ENCODE measurements at places on chromosomes 2 and 18.

DNA sequence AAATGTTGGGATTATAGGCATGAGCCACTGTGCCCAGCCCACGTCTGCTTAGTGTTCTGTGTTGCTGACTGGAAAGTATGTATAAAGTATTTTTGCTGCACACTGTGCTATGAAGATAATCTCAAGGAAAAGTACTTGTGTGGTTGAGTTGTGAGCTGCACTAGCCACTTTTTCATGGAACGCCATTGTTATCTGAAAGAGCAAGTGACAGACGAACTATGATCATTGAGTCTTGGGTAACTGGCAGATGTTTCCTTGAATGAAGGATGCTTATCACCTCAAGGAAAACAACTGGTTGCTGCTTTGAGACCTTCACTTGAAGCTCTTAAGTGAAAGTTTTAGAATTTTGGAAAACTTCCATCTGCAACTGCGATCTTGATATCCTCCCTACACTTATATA, 82.2 kb upstream of the KCTD1 start:
- DNase-seq = no peak

- no peak for DNase-seq
These were observed 273.0 kb upstream of the ID2 start for GRCh38 chr2:8408560-8409460.

DNA sequence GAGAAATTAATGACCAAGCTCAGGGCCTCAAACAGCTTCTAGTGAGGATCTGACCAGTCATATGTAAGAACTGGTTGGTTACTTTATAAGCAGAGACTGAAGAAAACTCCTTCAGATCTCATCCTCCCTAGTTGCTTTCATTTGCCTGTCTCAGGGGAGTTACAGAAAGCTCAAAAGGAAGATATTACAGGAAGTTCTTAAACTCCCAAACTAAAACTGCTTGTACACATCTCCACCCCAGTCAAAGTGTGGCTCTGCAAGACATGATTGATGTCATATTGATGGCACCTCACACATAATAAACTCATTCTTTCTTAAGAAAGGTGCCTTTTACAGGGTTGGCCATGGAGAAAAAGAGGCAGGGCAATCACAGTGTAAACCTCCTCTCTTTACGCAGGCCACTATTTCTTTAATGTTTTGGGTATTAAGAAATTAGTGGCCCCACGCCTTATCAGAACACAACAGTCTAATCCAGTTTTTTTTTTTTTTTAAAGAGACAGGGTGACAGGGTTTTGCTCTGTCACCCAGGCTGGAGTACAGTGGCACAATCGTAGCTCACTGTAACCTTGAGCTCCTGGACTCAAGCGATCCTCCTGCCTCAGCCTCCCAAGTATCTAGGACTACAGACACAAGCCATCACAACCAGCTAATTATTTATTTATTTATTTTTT, 62.6 kb upstream of the STK17B start:
- no peak for DNase-seq

DNA sequence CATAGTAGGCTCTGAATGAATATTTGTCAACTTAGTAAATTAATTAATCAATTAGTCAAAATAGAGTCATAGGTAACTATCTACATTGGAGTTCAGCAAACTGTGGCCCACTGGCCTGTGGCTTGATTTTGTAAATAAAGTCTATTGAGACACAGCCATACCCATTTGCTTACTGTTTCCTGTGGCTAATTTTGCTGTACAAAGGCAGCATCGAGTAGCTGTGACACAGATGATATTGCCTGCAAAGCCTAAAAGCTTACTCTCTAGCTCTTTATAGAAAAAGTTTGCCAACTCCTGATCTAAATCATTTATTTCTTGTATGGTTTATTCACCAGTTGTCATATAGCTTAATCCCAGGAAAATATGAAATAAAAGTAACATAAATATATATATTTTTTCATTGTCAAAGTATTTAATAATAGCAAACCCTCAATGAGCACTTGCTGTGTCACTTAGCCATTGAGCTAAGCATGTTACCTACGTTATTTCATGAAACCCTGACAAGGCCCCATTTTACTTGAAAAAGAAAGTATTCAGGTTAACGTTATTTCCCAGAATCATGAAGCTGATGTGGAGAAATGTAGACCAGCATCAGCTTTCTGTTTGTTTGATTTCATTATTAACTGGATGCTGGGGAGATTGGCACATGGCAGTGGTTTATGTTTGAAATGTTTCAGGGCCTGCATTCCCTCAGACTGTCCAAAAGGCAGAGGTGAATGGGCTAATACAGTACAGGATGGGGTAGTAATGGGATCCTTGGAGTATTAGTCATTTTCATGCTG, 69.6 kb downstream of the ICOS start:
- DNase-seq = no peak

DNA sequence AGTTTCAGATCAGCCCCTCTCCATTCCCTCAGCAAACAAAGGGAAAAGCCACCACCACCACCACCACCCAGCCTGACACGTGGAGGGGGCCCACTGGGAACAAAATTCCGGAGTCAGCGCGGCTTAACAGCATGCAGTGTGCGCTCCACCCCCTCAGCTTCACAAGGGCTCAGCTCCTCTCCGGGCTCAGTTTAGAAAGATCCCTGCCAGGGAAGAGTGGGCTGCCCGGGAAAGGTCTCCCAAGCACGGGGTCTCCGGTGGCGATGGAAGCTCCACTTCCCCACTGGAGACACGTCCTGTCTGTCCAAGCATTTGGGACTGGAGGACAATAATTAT, 55.7 kb downstream of the SNORC start:
- DNase-seq = no peak

DNA sequence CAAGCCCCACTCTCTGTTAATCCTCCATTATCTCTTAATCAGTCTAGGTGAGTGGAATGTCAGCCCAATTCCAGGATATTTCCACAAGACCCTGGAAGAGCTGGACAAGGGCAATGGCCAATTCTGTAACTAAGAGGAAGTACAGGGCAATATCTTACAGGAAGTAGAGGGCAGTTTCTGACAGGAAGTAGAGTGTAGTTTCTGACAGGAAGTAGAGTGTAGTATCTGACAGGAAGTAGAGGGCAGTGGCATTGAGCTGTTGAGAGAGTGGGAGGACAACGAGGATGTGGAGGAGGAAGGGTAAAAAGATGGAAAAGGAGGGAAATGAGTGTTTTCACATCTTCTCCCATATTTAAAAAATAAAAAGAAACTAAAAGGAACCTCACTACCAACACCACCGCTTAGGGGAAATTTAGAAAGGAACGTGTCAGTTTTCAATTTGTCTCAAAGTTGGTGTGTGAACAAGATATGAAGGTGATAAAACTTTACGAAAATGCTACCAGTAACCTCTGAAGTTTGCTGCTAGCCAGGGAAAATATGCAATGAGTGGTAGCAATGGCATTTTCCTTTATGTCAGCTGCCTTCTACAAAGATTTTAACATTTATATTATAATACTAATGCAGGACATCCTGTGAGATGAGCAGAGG, 430.9 kb upstream of the HNRNPA3 start:
- DNase-seq = no peak

DNA sequence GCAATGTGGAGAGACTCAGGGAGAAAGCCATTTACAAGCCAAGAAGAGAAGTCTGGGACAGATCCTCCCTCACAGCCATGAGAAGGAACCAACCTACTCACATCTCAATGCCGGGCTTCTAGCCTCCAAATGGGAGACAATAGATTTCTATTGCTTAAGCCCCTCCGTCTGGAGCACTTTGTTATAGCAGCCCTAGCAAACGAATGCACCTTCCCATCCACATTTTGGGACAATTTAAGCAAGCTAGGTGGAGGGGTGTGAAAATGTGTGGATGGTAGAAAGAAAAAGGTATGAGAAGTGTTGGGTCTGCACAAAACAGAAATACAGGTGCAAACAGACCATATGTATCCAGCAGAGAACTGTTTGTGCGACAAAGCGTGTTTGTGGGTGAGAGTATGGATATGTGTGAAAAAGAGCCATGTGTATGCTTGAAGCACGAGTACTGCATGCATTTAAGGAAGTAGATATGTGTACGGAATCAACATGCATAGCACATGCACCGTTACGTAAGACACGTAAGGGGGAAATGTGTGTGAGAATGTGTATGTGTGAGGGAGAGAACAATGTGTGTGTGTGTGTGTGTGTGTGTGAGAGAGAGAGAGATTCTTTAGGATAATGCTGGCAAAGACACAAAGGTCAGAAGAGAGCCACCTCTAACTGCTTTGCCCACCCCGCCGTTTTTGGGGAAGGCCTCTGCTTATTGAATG, 13.1 kb upstream of the E2F6 start:
- DNase-seq = no peak

GRCh38 chr2:133885847-133886246, 317.6 kb upstream of the NCKAP5 start:
- DNase-seq = no peak

- no peak for DNase-seq
These were observed 29.2 kb downstream of the PDIA6 start for GRCh38 chr2:10783421-10783820.

DNA sequence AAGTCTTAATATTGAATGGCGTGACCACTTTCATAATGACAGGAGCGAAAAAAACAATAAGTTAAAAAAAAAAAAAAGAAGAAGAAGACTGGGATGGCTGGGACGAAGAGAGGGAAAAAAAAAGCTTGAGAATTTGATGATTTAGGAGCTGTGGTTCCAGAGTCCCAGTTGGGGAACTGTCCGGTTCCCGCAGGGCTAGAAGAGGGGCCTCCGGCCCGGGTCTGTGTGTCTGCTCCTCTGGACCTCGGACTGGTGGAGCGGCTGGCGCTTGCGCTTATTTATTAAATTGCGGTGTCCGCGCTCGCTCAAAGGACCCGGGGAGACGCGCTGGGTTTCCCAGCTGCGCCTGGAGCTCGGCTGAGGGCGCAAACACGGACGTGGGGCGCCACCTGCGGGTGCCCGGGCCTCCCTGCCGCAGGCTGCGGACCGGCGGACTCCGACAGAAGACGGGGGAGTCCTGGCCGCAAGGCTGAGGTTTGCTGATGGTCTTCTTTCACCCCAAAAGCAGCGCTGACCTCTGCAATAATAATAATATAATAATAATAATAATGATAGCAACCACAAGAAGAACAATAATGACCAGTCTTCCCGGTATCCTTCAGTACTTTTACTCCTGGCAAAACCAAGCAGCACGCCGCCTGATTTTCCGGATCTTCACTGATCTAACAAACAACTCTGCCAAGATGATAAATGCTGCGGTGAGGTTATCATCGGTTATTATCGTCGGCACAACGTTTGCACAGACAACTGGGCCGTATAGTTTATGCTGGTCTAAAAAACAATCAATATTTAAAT, at the start of gene CBLN2:
Gene CBLN2, minus strand, starts transcription at position 251 of the 795 bp plus-strand sequence. CDS start 2,182 bp downstream, outside the sequence.
- DNase-seq = no peak

GRCh38 chr2:222926915-222927314, 66.1 kb downstream of the ACSL3 start:
- DNase-seq = no peak

All from stimulated activated CD8-positive, alpha-beta memory T cell treated with anti-CD3 and anti-CD28 coated beads, Interleukin-2, amount 100 ng/mL, for 1 hour (primary cell).